ENCODE measurements at places on chromosomes 5 and 9.

GRCh38 chr9:97386265-97386633 lies 25.6 kb upstream of the TDRD7 start:
- no peak for DNase-seq

GRCh38 chr5:120014535-120014934 lies 385.2 kb downstream of the FAM170A start:
- no peak for DNase-seq

GRCh38 chr5:120808606-120809005 lies 344.5 kb downstream of the PRR16 start:
- no peak for DNase-seq

- DNase-seq = no peak
These were observed 6.5 kb downstream of the TAS2R1 start for GRCh38 chr5:9623661-9624060.

- no peak for DNase-seq
These were observed 69.6 kb upstream of the PRRC1 start for GRCh38 chr5:127447827-127448226.

DNA sequence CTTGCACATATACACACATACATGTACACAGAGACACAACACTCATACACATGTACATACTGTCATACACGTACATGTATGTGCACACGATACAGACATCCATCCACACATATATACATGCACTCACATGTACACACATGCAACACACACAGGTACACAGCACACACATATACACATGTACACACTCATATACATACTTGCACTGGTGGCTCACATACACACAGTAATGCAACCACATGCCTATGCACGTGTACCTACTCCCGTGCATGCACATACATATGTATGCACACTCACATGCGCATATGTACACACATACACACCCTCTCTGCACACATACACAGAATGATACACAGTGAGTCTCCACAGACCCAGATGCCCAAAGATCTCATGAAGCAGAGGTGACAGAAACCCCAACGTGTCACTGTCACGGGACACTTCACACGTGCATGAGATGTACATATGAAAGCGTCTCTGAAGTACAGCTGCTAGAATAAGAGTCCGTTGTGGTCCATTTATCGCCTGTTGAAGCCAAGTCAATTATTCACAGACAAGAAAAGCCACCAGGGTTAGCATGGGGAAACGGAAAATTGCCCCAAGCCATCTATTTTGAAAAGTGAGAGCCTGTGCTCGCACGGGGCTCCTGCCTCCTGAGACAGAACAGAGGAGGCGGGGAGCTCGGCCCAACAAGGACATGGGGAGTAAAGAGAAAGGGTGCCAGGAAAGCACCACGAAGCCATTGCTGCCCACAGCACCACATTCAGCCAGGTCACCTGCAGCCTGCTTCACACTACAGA lies 24.9 kb downstream of the LPCAT1 start:
- DNase-seq = no peak

- DNase-seq = no peak
These were observed 34.8 kb downstream of the ACOT12 start for GRCh38 chr5:81359108-81359507.

GRCh38 chr5:10310066-10310779 lies 2.5 kb upstream of the CMBL start:
- no peak for DNase-seq

GRCh38 chr5:8683496-8683895 lies 814.5 kb downstream of the MTRR start:
- DNase-seq = no peak

GRCh38 chr9:78788101-78788500 lies 491.2 kb downstream of the PSAT1 start:
- DNase-seq = no peak

DNA sequence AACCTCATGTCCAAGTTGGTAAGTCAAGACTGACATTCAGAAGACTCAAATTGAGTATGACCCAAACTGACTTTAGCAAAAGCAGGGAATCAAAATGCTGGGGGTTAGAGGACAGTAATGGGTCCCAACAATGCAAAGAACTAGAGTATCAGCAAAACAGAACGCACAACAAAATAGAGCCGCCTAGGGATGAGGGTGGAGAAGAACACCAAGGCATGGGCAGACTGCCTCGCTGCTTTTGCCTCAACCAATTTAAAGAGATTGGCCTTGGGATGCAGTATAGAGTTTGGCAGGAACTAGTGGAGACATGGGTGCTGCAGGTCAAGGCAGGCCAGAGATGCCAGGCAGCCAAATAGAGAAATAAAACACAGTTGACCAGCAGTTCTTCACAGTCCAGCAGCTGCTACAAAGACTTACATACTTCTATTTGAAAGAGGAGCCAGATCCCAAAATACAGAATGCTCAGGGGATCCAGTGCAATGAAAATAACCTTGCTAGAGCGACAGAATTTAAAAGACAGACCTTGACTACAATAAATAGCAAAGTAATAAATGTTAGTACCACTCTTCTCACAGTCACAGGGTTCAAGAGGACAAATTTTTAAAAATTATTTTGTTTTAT lies 83.9 kb upstream of the NIPBL start:
- DNase-seq = no peak

DNA sequence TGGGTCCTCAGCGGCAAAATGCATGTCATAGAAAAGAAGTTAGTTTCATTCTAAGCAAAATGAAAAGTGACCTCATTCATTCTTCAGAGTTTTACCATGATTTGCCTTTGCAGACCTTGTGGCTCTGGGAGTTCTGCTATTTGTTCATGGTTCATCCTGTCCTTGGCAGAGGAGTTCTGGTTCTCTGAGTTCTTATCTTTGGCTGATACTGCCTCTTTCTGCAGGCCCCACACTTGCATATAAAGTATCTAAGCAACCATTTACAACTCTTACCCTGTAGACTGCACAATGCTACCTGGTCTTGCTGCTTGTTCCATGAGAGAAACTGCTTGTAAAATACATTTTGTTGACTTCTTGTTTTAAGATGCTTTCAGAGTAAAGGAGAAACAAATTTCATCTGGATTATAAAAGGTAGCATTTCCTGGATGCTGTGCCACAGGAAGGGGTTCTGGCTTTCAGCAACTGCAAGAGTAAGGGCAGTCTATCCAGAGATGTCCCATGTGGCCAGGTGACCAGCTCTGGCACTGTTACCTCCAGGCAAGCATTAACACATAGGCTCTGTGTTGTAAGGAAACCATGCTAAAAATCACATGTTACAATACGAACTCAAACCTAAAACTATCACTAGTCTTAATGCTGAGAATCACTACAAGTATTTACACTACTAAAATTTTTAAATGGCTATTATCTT lies 513.2 kb downstream of the SPOCK1 start:
- DNase-seq = no peak

DNA sequence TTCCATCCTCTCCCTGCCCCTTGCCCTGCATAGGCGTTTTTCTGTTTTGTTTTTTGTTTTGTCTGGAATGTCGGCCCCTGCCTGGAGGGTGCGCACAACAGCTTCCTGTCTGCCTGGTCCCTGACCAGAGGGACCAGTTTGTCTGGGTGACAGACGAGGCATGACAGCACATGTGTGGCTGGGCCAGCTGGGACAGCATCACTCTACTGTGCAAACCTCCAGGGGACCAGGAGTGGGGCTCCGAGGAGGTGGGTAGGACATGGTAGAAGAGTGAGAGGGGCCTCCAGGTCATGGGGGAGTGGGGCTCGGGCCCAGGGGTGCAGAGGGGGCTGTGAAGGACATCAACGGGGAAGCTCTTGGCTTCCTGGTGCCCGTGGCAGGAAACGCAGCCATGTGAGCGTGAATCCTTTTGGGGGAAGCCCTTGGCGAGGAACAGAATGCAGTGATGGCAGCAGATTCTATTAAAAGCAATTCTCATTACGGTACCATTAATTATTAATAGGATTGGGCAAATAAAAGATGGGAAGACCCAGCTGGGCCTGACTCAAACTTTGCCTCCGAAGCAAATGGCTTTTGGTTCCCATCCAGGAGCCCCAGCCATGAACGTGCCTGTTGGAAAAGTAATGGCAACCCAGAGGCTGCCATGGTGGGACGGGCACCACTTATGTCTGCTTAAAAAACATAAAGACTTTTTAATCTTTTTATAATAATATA lies 184.4 kb upstream of the IER5L start:
- DNase-seq = no peak

GRCh38 chr9:134962065-134962972 lies 44.6 kb upstream of the FCN1 start:
- DNase-seq = no peak

- no peak for DNase-seq
These were observed 3.5 kb downstream of the CRB2 start for GRCh38 chr9:123359546-123359945.

DNA sequence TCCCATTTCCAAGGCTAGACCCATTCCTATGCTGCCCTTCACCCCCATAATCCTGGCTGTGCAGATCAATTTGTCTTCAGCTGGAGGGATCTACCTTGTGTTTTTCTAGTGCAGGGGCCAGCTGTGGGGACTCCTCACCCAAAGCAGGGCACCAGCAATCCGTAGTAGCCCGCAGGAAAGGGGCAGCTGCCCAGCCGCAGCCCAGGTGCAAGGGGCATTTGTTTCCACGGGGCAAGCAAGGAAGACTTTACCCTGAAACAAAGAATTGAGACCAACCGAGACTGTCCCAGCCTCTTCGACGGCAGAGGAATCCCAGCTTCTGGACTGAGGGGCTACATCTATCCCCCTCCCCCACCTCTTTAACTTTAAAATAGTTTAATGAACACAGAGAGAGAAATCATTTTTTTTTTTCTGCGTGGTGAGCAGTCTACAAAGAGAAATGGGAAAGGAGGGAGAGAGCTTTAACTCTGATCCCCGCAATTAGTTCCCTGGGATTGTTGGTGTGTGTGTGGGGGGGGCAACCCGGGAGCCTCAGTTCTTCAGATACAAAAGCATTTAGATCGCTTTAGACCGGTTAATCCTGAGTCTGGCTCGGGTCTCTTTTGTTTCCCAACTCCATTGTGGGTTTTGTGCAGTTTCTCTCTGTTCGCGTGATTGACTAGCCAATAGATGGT lies 10.6 kb upstream of the LHX2 start:
- DNase-seq = no peak

Measured in CD4-positive, alpha-beta T cell treated with Interleukin-4 for 1 hour (primary cell).